ENCODE measurements at places on chromosomes 7 and 10.
A peak's percentile ranks its signal among the peaks of the same experiment; 100 is the strongest.

GRCh38 chr10:131280101-131280500, 31.4 kb downstream of the TCERG1L start:
- DNase-seq, result no peak

GRCh38 chr7:112830769-112831168, 40.6 kb upstream of the TMEM168 start:
- no peak for DNase-seq

GRCh38 chr10:35573796-35574195, 31.3 kb upstream of the GJD4 start:
- no peak for DNase-seq

- DNase-seq, result no peak
Observed at GRCh38 chr7:35366167-35367155, 112.6 kb upstream of the TBX20 start.

GRCh38 chr10:90993340-90993739, 72.5 kb upstream of the ANKRD1 start:
- no peak for DNase-seq

DNA sequence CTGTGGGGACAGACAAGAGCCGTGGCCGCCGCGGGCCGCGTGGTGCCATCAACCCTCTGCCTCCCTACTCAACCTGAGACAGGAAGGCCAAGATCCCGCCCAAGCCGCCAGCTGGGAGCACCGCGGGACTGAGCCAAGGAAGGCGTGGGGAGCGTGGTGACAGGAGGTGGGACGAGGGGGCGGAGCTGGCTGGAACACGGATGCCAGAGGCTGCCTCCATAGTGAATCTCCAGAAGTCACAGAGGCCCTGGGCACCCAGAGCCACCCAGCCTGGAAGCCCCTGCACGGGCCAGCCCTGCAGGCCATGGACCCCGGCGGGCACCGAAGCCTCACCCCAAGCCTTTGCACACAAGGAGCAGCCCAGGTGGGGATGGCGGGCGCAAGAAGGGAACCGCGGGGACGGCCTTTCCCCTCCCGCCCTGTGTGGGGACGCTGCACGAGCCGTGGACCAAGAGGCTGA, 18.1 kb upstream of the DPYSL4 start:
- DNase-seq, result no peak

GRCh38 chr7:93043385-93043985, 74.3 kb downstream of the SAMD9 start:
- peak; percentile 13 for DNase-seq

DNA sequence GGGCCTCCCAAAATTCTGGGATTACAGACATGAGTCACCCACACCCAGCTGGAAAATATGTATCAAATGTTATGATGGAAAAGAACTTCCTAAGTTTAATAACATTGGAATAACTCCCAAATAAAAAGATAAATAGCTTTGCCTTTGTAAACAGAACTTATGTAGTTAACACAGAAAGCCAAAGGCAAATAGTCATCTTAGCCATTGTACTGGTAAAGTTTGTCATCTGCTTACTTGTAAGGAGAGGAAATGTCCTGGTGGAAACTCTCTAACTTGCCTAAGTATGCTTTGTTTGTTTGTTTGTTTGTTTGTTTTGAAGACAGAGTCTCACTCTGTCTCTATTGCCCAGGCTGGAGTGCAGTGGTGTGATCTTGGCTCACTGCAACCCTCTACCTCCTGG, 23.8 kb upstream of the TPST1 start:
- DNase-seq, result no peak
